ENCODE measurements at places on chromosomes 2 and 18.

DNA sequence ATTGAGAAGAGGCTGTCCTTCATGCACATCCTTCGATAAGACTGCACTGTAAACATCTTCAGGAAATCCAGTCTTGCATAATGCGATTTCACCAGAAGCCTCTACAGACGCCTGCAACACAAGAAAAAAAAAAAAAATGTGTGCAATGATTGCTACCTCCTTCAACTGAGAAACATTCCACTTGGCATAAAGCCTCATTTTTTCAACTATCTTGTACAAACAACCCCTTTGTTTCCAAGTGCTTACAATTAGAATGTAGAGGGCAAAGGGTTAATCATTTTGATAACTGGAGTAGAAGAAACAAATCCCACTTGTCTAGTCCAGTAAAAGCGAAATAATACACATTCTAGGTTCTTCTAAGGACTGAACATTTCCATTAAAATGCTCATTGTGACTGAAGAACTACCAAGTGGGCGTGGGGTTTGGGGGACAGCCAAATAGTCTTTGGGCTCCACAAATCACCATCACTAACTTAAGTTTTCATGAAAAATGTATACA lies 29.2 kb downstream of the CDH2 start:
- no peak for DNase-seq

DNA sequence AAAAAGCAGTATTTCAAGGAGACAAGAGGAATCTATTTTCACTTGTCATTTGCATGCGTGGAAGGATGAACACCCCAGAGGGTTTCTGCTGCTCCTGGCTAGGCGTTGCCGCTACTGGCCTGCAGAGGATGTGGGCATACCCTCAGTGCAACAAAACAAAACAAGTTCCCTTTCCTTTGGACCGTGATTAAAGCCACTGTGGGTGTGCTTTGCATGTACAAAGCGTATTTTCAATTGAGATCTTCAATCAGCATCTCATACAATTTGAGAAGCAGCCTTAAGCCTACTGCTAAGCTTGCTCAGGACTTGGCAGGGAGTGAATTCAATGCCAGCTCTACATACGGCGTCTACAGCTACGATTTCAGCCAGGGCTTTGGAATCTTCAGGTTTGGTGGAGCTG lies 298.4 kb downstream of the LPIN1 start:
- DNase-seq = no peak

- DNase-seq = no peak
Measured at GRCh38 chr2:128611421-128612320, 293.0 kb upstream of the HS6ST1 start.

GRCh38 chr2:23550553-23550952 lies 165.6 kb downstream of the KLHL29 start:
- no peak for DNase-seq

DNA sequence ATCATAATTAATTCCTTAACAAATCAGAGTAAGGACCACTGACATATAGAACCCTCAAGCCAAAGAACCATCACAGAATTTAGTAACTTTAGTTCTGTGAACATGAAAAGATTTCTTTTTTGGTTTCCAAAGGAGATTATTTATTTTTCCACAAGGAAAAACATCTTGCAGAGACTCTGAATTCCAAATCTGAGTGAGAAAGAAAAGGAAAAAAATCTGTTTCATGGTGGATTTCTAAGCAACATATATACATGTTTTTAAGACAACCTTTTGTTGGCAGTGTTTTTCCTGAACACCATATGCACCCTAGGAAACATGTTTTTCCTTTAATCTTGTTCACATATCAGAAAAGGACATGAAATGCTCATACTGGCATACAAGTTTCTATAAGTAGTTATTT lies 149.8 kb downstream of the AGPS start:
- DNase-seq = no peak

DNA sequence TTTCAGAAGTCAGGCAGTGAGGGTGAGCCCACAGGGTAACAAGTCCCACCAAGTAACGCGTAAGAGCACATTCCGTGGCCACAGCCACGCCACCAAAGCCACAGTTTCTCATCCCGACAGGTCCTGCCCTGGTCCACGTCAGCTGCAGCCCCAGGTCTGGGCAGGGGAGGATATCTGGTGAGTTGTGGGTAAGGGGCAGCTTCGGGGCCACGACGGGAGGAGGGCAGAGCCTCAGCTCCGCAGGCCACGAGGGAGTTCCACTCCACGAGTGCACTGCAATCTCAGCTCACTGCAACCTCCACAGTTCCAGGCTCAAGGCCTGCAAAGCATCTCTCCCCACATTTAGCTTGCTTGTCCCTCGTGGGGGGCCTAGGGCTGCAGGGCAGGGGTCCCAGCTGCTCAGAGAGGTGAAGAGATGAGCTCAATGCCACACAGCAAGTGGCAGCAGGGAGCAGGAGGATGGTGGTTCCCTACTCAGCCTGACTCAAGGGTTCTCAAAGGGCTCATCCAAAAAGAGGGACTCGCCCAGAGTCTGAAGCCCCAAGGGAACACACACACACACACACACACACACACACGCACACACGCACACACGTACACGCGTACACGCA lies 12.5 kb downstream of the SNORC start:
- no peak for DNase-seq

DNA sequence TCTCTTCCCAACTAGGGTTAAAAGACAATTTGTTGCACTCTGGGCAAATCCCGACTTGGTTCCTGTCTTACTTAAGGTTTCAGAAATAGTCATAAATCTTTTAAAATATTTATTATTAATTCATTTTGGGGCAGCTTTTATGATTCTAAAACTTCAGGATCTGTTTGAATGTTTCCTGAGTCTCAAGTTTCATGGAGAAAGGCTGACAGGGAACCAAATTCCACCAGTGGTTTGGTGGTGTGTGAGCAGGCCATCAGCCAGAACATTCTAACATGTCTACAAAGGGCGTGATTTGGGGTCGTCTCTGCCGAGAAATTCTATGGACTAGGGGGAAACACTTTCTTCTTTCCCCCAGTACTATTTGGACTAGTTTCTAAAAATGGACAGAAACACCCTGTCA lies 366.4 kb downstream of the ZNF521 start:
- no peak for DNase-seq

DNA sequence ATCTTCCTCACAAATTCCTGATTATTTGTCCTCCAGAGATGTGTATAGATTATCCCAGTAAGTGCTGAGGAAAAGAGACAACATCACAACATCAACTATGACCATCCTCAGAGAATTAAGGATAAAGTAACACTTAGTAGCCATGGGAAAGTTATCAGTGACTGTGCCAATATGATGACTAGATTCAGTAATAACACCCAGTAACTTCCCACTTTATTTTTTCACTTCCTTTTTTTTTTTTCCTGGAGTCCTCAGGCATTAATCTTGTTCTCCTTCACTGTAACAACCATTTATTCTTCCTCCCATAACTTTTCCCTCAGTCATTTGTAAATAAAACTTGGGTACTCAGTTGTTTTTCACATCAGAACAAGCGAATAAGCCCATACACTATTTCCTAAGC lies 16.7 kb upstream of the PID1 start:
- no peak for DNase-seq

- no peak for DNase-seq
Measured at GRCh38 chr18:23406271-23406787, 46.8 kb upstream of the RIOK3 start.

DNA sequence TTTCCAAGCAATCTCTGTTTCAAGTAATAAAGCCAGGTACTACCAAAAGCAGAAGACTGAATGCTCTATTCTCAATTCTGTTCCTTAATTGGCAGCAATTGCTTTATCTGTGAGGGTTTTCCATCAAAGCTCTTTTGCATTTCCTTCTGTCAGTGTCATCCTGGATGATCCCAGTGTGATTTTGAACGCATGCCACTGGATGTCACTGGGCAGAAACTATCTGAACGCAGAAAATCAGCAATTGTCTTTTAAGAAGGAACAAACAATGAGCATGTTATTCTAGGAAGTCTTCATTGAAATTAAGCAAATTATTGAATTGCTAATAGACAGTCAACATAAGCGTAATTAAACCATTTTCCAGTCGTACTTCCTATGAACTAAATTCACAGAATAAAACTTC lies 259.0 kb upstream of the REG3G start:
- no peak for DNase-seq

- DNase-seq = no peak
Measured at GRCh38 chr2:235049719-235050118, 97.9 kb downstream of the SH3BP4 start.

- DNase-seq = no peak
Measured at GRCh38 chr2:74575320-74575719, 20.8 kb downstream of the DOK1 start.

DNA sequence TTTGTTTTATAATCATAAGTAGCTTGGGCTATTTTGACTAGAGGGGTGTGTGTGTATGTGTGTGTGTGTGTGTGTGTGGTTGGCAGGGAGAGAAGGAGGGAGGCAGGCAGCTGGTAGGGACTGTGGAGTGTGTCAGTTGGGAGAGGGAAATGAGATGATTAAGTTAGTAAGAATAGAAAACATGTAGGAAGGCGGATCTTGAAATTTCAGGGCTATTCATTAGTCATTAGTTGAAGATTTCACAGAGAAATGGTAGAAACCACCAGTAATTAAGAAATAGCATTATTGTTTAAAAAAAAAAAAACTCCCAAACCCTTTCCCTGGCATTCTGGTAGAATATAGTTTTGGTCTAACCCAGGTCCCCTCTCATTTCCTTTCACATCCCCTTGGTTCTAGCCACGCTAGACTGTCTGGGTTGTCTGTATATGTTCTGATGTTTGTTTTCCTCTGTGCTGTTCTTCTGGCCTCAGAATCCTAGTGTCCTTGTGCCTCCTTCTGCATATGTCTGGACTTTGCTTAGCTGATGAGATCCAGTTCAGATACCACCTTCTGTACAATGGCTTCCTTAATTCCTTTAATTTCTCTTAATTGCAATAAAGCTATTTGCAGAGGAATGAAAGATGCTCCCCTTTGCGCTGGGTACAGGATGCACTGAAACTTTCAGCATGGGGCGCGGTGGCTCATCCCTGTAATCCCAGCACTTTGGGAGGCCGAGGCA lies 161.6 kb downstream of the NEDD4L start:
- DNase-seq = no peak

- no peak for DNase-seq
Measured at GRCh38 chr2:1826226-1826905, 82.1 kb upstream of the PXDN start.

DNA sequence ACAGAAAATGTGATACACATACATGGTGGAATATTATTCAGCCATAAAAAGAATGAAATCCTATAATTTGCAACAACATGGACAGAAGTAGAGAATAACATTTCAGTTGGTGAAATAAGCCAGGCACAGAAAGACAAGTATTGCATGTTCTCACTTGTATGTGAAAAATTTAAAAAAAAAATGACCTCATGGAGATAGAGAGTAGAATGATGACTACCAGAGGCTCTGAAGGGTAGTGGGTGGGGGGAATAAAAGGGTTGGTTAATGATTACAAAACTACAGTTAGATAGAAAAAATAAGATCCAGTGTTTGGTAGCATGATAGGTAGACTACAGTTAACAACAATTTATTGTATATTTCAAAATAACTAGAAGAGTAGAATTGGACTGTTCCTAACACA lies 24.5 kb downstream of the PRKD3 start:
- DNase-seq = no peak

GRCh38 chr18:48679236-48679635 lies 140.4 kb downstream of the CTIF start:
- DNase-seq = no peak

GRCh38 chr18:53165770-53166169 lies 825.8 kb downstream of the DCC start:
- no peak for DNase-seq

DNA sequence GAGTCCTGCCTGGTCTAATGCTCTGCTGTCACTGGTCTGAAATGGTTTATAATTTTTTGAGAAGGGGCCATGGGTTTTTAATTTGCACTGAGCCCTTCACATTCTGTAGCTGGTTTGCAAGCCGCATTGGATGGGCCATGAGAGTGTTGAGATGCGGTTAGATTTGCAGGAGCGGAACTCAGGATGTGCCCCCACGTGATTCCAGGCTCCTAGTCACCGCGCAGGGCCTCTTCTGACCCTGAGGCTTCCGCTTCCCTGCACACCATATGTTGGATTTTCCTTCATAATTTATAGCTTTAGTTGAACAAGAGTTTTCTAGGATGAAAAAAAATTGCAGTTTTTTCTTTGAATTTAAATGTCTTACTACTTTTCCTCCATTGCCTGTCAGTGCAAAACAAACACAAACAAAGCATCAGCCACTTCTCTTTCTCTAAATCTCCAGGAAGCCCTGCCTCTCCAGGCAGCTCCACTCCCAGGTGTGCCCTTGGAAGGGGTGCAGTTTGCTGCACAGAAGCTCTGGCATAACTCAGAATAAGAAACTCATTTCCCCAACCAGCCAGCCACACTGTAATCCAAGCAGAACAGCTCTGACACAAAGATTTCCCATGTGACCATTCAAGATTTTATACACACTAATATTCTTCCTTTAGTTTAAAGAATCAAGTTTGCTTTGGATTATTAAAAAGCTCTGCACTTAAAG lies 18.4 kb upstream of the TPO start:
- no peak for DNase-seq

DNA sequence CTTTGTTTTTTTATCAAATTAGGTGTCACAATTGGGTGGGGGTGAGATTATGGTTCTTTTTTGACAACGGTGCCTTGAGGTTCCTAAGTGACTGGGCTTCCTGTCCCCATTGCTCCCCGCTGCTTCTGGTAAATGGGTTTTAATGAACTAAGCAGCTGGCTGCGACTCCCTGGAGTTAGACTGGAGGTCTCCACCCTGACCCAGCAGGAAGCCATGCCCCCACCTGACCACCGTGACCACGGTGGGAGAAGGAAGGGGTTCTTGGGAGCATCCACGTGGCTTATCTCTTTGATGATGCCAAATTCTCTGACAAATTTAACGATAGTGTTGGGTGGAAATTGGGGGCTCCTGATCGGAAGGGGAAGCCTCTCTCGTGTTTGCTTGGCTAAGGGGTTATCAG lies 12.2 kb downstream of the CNDP2 start:
- DNase-seq = no peak
